Stimulated activated CD8-positive, alpha-beta memory T cell treated with anti-CD3 and anti-CD28 coated beads, Interleukin-7, amount 100 ng/mL, for 24 hours (primary cell): ENCODE measurements at places on chromosomes 12 and 14.

- DNase-seq = no peak
These were observed 222.9 kb downstream of the ZFP36L1 start for GRCh38 chr14:68569970-68570409.

GRCh38 chr12:31331242-31331641 is 5.3 kb upstream of the SINHCAF start:
- no peak for DNase-seq

- DNase-seq = no peak
These were observed 663.8 kb upstream of the FOXG1 start for GRCh38 chr14:28102814-28103213.

DNA sequence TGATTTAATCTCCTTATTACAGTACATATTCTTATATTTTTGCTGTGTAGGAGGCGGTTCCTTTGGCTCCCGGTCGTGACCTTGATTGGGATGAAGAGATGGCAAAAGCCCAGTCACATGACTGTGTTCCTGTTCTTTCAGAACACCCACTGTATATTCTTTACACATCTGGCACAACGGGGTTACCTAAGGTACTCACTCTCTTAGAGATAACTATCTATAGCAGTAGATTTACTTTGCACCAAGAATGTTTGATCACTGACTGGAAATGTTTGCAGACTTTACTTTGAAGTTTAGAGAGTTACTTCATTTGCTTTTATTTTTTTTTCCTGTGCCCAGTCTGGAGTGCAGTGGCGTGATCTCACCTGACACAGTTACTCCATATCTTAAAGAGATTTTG is 65.2 kb downstream of the ACSS3 start:
- no peak for DNase-seq

DNA sequence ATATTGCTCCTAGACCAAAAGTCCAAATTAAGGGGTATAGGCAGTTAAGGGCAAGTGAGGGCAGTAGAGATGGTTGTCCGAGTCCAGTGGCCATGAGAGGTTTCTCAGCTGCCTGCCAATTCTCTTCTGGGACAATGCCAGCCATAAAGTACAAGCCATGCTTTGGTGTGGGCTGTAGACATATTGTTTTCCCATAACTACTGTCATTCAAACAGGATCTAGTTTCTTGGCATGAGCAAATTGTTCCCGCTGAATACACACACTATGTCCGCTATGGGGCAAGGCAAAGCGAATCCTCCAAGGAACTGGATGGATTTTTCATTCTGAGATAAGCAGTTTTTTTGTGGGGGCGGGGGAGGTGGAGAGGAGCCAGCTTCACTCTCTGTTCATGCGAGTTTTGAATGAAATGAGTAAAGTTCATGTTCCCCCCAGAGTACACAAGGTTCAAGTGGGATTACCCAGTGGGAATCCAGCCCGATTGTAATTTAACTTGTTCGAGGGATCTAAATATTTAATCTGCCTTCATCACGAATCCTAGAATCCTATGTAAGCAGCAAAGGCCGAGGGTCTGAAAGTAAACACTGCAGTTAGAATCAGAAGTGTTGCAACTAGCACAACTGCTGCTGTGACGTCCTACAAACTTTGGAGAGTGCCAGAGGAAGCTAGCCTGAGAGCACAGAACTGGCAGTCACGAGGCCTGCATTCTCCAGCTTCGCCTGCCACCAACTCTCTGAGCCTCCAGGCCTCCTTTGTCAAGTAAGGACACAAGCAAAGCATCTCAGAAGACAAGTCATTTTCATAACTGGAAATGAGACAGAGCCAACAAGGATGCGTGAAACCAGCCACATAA is 137.0 kb downstream of the CRADD start:
- DNase-seq = no peak

- no peak for DNase-seq
These were observed 1320.5 kb upstream of the SEL1L start for GRCh38 chr14:82854131-82854530.

GRCh38 chr12:38886064-38886463 is 19.3 kb downstream of the CPNE8 start:
- no peak for DNase-seq

DNA sequence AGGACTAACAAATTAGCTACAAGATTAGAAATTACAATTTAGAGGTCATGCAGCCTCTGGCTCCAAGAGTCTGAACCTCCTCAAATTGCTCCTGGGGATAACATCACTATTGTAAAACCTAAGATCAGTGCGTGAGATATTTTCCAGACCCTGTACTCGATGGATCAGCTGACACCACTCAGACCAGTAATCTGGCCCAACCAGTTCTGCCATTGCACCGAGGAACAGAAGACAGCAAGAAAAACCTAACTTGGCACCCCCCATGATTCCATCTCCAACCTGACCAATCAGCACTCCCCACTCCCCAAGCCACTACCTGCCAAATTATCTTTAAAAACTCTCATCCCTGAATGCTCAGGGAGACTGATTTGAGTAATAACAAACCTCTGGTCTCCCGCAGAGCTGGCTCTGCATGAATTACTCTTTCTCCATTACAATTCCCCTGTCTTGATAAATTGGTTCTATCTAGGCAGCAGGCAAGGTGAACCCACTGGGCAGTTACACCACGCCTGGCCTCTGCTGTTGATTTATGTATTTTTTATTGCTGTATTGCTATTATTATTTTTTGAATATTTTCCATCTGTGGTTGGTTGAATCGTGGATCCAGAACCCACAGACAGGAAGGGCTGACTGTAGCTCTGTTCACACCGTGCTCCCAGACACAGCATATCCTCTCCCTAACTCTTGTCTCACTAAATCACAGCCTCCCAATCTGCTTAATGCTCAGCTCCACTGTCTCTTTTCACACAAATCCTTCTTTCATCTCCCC is 9.2 kb downstream of the HEBP1 start:
- DNase-seq = no peak

DNA sequence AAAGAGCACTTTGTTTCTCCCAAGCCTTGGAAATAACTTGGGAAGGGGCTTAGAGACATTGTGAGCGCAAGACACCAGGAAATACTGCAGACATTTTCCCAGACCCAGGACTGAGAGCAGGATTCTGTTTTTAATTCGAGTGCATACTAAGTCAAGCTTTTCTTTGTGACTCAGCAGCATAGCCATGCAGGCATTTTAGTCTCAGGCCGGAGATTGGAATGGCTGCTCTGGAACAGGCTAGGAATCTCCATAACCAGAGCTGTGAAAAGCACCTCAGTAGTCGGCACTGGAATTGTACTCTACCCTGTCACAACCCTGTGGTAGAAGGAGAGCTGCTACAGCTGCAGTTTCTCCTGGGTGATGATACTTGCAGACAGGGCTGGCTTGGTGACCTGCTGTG is 28.9 kb upstream of the GARIN6 start:
- DNase-seq = no peak
